Forelimb muscle (tissue), 1 donor: ENCODE measurements at places on chromosomes 1 and 21.

DNA sequence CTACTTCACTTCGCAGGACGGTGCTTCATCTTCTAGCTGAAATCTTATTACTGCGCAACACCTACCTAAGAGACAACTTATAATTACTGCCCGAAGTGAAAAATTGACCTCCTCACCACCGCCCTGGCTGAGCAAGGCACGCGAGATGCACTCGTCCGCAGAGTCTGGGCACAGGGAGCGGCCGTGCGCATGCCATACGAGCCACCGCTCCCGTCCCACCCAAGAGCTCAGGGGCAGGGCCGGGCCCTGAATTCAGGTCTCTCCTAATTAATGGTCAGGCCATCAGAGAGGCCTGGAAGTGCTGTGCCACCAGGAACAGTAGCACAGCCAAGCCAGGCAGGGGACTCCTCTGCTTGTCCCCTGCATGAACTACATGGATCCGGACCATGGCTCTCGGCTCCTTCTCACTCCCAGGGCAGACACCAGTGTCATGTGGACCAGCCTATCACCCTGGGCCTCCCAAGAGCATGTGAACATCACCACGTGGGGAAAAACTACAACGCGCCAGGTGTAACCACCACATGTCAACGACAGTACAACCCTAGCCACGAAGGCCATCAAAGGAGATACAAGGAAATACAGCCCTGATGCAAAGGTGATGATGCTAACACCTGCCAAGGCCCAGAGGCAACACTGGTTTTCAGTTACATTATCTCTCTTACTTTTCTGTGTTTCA is 11.5 kb downstream of the RIPK4 start:
- no peak for DNase-seq

GRCh38 chr1:113579256-113580018 is 179.8 kb downstream of the PHTF1 start:
- DNase-seq: no peak

- no peak for DNase-seq
Observed at GRCh38 chr1:235045034-235045690, 83.5 kb downstream of the TOMM20 start.

DNA sequence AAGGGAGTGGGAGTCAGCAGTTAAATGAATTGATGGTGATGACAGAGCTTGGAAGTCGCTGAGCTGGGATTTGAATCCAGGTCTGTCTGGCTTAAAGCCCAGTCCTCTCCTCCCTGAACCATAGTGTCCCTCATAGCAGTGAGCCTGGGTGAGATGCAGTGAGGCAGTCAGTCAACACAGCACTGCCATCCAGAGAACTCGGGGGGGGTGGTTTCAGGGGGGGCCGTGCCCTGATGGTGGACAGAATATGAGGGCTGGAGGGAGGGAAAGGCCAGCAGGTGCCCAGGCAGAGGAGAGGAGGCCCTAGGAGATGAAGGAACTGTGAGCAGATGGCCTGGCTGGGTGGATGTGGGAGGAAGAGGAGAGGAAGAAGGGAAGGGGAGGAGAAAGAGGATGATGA is 405.6 kb downstream of the PTPRU start:
- no peak for DNase-seq

DNA sequence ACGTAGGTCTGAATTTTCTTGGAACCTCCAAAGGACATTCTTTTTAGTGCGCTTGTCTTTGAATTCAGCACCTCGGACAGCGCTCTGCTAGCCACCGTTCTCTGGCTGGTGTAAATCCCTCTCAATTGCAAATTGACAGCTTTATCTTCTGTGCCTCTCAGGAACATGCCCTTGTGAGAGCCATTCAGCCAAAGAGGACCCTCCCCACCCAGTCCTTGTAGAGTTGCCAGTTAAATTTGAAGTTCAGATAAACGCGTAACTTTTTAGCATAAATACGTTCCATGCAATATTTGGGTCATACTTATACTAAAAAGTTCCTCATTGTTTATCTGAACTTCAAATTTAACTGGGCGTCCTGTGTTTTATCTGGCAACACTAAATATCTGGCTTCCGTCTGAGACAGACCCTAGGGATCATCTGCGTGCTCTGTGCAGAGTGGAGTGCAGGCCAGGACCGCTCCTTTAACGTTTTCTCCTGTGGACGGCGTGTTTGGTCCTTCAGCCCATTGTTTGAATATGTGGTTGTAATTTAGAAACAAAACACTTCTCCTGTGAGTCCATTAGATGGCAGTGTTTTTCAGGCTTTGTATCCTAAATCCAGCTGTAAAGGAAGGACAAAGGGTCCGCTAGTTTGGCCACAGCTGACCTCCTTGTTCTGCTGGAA is 7.0 kb downstream of the KCNAB2 start:
- peak; percentile 56 for DNase-seq

DNA sequence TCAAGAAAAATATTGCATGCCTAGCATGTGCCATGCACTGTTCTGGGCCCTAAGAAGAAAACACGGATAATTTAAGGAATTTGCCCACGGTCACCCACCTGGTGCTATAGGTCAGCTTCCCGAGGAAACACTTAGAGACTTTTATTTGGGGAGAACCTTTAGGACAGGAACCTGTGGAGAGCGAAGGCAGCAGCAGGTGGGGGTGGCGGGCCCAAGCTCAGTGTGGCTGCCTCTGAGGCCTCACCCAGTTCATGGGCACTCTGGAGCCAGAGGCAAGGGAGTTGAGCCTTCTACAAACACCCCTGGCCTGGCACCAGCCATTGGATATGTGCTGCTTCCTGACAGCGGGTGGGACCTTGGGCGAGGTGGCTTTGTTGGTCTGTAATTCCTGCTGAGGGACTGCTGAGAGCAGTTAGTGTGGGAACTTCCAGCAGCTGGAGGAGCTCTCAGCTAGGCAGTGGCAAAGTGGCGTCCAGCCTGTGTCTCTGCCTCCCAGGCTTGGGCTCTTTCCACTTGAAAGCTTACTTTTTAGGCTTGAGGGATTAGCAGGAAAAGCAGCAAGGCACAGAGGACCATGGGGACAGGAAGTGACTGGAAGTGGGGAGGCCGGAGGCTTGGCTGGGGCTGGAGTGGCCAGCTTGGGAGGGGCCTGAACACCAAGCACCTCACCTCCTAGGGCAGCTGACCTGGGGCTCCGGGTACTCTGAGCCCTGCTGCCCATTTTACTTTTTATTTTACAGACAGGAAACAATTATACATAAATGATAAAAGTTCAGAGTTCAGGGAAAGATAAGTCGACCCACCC is 19.1 kb downstream of the MRPL37 start:
- no peak for DNase-seq

DNA sequence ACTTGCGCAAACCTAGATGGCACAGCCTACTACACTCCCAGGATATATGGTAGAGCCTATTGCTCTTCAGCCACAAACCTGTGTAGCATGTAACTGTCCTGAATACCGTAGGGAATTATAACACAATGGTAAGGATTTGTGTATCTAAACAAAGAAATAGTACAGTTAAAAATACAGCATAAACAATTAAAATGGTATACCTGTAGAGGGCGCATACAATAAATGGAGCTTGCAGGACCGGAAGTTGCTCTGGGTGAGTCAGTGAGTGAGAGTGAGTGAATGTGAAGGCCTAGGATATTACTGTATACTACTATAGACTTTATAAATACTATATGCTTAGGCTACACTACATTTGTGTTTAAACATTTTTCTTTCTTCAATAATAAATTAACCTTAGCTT is 99.3 kb downstream of the PLD5 start:
- DNase-seq: no peak

- no peak for DNase-seq
Observed at GRCh38 chr1:232084584-232085223, 458.1 kb downstream of the DISC1 start.

GRCh38 chr1:8013800-8014199 is 12.3 kb downstream of the ERRFI1 start:
- DNase-seq: no peak

- no peak for DNase-seq
Observed at GRCh38 chr1:13583595-13583965, at the start of gene PDPN. TSS of gene PDPN (plus strand) at chr1:13583832. CDS start at chr1:13584034, 202 bp downstream.

- no peak for DNase-seq
Observed at GRCh38 chr1:62271948-62272728, 47.1 kb downstream of the KANK4 start.

- DNase-seq: no peak
Observed at GRCh38 chr1:29839726-29840125, 603.4 kb downstream of the PTPRU start.

DNA sequence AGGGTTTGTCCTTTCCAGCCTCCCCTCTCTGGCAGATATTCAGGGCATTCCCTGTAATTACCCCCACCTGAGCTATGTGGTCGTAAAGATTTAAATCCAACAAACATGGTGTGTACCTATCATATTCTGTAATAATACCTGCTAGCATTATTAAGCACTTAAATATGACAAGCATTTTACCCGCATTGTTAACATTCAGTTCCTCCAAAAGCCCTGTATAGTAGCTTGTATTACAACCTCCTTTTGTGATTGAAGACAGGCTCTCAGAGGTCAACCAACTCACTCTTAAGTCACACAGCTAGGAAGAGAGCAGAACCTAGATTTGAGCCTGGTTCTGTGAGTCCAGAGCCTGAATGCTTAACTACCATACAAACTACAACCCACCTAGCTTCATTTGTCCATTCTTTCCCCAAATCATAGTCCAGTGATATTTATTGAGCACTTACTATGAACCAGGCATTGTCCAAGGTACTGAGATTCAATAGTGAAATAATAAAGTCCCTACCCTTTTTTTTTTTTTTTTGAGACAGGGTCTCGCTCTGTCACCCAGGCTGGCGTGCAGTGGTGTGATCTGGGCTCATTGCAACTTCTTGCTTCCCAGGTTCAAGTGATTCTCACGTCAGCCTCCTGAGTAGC is 13.8 kb upstream of the KDM4A start:
- DNase-seq: no peak

- peak; percentile 67 for DNase-seq
Observed at GRCh38 chr1:26723013-26723991, 27.5 kb downstream of the ARID1A start.

DNA sequence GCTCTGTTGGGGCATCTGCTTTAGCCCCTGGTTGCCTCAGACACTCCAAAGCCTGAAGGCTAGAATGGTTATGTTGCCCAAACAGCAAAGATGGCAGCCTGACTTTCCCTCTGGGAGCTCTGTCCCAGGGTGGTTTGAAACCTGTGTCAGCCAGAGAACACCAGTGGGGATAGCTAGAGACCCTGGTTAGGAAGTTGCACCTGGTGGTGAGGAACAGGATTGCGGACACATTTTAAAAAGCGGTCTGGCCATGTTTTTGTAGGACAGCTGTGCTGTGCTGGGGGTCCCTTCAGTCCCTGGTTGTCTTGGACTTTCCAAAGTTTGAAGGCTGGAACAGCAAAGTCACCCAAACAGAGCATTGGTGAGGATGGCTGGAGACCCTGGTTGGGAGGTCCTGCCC is 87.8 kb downstream of the DNM3 start:
- no peak for DNase-seq

DNA sequence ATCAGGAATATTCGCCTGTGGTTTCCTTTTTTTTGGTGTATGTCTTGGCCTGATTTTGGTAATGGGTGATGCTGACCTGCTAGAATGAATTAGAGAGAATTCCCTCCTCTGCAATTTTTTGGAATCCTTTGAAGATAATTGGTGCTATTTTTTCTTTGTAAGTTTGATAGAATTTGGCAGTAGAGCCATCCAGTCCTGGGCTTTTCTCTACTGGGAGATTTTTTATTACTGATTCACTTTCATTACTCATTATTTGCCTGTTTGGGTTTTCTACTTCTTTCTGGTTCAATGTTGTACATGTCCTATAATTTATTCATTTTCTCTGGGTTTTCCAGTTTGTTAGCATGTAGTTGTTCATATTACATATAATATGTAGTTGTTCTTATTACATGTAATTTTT is 48.7 kb downstream of the NTMT2 start:
- no peak for DNase-seq

DNA sequence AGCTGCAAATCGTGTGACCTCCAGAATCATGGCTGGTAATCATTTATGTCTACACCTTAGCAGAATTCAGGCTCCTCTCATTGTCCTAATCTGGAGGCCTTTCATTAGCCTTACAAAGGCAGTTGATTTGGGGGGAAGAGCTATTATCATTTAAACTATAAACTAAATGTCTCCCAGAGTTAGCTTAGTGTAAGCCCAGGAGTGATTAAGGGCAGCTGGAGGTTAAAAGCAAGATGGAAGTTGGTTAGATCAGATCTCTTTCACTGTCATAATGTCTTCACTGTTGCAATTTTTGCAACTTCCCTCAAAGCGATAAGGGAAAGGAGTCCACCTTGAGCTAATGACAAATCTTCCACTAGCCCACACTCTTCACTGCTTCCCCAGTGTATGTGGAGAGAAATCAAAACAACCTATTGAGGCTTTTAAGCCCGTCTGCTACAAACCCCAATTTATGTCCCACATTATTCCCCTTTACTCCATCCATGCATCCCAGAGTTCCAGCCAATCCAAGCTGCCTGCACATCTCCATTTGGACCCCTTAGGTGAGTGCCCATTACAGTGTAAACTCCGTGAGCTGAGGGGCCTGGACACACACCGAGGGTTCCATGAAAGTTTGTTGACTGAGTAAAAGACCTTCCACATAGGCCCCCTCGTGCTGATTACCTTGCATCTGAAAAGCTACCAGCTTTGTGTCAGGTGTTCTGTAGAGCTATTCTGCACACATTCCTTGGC is 61.5 kb upstream of the KLHDC7A start:
- DNase-seq: no peak

DNA sequence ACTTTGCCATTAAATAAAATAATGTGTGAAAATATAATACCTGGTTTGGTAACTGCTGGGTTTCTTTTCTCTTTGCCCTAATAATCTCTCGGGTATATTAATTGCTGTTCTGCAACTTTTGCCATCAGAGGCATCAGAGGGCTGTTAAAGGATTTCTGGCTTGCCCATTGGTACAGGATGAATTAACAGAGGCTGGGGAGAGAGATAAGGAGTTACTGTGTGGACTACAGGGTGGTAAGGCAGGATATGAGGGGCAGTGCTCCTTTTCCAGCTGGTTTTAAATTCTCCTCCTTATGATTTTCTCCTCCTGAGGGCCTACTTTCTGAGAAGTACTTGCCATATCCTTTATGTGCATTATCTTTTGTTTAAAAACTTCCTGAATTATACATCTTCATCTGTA is 48.3 kb downstream of the FGGY start:
- DNase-seq: no peak

DNA sequence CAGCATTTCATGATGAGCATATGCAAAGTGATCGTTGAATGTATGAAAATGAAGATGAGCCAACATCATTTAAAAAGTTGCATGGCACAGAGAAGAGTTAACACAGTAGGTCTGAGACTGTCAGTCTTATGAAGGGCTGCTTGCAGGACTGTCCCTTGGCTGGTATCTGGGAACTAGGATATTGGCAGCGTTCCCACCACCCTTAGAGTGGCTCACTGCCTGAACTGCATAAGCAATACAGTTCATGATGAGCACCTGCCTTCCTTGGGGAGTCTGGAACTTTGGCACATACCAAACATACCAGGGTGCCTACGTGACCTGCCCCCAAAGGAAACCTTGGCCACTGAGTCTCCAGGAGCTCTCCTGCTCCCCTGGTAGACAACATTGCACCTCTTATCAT is 161.8 kb downstream of the DSCAM start:
- DNase-seq: no peak

- no peak for DNase-seq
Observed at GRCh38 chr1:27544834-27545233, 54.9 kb upstream of the WASF2 start.
